H4 (cell line): ENCODE measurements at places on chromosomes 7 and 10.

- DNase-seq, result no peak
Observed at GRCh38 chr10:49609283-49610113, 612 bp upstream of the SLC18A3 start.

GRCh38 chr7:34155220-34155908, 250.0 kb downstream of the BMPER start:
- peak; percentile 85 for DNase-seq

DNA sequence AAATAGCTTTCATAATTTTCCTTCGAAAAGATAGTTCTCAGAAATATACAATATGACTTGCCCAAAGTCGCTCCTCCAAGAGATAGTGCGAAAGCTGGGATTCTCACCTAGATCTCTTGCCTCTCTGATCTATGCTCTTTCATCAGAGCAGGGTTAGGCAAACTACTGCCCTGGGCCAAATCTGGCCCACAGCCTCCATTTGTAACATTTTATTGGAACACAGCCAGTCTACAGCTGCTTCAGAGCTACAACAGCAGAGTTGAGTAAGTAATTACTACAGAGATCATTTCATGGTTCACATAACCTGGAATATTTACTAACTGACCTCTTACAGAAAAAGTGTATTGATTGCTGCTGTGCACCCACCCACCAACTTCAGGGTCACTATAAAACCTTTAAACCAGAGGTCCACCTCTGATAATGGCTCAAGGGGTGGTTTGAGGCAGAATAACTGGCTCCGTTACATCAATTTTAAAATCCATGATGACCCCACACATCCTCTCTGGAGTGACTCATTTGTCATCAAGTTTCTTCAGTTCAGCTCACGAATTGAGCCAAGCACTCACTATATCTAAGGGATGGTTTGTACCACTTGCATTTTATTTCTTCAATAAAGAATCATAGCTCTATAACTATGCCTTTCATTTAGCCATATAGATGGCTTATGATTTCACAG, 1019.0 kb downstream of the XPNPEP1 start:
- DNase-seq, result no peak

- no peak for DNase-seq
Observed at GRCh38 chr7:26857506-26858240, 6.7 kb downstream of the SKAP2 start.

GRCh38 chr7:35025369-35025870, 11.9 kb downstream of the DPY19L1 start:
- DNase-seq, result no peak

GRCh38 chr10:35881320-35881719, 239.2 kb upstream of the FZD8 start:
- DNase-seq, result no peak

DNA sequence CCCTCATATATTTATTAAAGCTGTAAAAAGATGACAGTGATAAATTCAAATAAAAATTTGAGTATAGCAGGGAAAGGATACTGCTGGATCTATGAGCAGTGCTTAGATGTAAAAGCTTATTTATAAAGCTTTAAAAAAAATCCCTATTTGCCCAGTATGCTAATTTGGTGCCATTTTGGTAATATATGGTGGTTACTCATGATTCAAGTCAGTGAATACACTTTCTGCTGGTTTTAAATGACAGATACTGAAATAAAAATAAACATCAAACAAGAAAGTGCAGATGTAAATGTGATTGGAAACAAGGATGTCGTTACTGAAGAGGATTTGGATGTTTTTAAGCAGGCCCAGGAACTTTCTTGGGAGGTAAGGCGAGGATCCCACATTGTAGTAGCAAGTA, 134.4 kb upstream of the SAMD8 start:
- no peak for DNase-seq

DNA sequence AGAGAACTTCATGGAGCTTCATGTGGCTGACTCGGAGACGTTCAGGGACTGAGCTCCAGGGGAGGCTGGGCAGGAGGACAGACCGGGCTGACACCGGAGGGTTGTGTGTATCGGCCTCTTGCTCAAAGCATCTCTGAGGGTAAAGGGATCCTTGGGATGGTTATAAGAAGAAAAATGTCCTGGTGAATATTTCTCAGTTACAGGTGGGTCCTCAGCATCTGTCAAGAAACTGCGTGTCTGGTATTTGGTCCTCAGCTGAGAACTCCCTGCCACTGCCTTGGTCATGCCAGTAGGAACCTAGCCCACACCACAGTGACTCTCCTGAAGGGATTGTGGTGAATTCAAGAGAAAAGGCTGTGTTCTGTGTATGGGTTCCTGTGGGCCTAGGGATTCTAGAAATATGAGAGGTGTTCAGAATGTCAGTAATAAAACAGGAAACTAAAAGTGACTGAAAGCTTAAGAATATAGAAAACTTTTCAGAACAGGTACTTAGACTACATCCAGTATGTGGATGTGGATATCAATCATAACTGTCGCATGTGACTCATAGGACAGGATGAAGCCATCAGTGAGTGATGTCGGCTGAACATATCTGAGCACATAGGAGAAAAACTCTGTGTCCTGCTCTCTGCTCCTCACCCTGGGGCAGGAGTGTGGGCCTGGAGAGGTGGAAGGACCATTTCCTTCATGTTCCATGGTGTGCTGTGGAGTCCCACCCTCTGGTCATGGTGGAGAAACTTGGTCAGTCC, 28.4 kb downstream of the MBL2 start:
- DNase-seq, result no peak

- DNase-seq, result no peak
Observed at GRCh38 chr7:151794508-151795167, 82.3 kb downstream of the PRKAG2 start.

GRCh38 chr7:128044064-128044463, 12.8 kb upstream of the LRRC4 start:
- DNase-seq, result no peak

DNA sequence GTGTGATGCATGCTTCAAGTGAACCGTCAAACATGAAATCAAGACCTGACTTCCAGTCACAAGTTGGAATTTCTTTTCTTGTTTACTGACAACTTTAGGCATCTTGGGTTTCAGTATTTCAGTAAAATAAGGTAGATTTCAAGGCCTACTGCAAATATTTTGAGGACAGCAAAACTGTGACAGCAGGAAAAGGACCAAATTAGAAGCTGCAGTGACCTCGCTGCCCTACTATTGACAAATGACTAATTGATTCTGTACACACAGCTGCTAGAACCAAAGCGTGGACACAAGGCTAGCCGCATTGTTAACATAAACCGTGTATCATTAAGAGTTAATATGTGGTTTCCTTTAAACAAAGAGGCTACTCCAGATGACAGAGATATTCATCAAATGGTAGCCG, 105.7 kb upstream of the SEC61G start:
- no peak for DNase-seq

DNA sequence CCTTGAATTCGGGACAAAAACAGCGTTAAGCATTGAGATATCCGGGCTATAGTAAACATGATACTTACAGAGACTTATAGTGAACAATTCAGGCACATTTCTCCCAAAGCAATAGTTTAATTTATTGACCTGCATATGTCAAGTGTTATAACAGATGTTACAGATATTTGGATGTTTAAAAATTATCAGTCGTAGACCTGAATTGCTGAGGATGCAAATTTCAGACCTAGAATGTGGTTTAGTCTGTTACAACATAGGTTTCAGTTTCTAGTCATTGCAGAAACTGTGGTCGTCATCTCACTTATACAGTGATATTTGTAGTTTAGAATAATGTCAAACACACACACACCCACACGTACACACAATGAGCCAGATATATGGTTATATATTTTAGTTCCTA, 85.2 kb downstream of the VTI1A start:
- DNase-seq, result no peak
